ENCODE measurements at places on chromosomes 11 and 22.

DNA sequence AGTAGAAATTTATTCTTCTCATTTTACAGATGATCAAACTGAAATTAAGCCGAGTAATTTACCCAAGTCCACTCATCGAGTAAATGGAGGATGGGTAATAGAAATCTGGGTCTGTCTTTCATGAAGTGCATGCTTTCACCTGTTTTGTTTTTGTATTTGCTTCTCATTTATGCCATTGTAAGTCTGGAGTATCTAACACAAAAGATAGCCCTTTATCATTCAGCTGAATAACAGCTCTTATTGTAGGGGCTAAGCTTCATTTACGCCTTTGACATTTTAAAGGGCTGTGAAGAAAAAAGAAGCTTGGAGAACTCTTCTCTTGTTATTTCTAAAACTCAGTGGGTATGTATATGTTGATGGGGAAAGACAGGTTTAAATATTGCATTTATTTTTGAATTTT lies 1196.2 kb upstream of the TENM4 start:
- DNase-seq = no peak

- DNase-seq = no peak
Measured at GRCh38 chr22:40418366-40419201, 48.2 kb downstream of the SGSM3 start.

DNA sequence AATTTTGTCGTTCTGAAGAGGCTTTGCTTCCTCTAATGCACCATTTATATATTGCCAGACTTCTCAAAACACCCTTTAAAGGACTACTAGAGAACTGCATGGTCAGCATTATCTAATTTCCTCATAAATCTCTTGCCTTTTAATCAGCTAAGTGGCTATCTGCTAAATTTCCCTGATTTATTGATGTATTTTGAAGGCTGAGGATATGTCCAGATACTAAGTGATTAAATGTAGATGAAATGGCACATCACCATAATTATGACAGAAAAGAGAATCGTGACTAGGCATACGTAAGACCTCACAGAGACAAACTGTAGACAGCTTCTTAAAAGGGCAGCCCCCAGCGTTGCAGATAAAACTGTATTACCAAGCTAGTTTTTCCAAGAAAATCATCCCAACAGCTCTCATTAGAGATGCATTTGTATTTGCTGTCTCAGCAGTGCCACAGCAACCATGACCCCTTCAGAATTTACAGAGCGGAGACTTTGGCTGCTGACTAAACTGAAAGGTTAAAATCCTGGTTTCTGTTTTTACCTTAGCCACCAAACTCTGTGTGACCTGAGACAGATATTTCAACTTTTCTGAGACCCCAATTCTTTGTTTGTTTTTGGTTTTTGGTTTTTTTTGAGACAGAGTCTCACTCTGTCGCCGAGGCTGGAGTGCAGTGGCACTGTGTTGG lies 67.1 kb upstream of the SLN start:
- no peak for DNase-seq

DNA sequence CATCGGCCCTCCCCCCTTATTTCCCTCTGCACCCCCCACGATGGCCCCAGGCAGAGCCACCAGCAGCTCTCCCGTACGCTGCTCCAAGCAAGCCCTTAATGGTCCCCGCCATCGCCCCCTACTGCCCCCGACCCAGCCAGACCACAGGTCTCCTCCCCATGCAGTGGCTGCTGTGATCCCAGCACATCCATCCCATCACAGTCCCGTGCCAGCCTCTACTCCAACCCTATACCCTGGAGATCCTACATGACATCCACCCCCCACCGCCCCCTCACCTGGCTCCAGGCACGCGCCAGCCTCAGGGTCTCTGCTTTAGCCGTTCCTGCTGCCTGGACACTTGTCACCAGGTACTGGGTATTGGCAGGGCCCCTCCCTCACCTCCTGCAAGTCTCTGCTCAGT lies 85.8 kb upstream of the RTL6 start:
- DNase-seq = no peak

DNA sequence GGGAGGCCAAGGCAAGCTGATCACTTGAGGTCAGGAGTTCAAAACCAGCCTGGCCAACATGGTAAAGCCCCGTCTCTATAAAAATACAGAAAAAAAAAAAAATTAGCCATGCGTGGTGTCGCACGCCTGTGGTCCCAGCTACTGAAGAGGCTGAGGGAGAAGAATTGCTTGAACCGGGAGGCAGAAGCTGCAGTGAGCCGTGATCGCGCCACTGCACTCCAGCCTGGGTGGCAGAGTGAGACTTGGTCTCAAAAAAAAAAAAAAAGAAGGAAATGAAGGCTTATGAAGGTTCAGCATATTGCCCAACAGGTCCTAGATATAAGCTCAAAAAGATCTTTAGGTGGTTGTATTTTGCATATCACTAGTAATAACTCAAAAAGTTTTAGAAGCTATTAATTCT lies 10.2 kb downstream of the ATL3 start:
- no peak for DNase-seq

DNA sequence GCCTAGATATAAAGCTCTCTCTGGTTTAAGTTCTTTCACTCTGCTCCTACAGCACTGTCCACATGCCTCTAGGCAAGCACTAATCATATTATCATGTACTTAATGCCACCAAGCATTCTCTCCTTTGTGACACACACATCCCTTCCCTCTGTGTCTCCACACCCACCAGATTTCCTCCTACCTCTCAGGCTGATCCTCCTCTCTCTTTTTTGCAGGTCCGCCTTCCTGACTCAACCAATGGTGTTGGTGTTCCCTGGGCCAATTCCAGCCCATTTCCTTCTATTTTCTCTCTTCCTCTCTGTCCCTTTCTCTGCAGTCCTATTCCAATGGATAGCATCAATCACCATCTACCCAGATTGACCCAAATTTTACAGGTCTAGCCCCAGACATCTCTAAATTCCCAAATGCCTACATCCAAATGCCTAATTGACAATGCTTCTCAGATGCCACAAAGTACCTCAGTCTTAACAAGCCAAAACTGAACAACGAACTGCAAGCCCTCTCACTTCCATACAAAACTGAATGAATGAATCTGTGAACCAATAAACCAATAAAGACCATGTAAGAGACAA lies 504 bp upstream of the ZNF215 start:
- peak; percentile 57 for DNase-seq

Data from H4 (cell line).